ENCODE measurements at places on chromosomes 4 and X.

DNA sequence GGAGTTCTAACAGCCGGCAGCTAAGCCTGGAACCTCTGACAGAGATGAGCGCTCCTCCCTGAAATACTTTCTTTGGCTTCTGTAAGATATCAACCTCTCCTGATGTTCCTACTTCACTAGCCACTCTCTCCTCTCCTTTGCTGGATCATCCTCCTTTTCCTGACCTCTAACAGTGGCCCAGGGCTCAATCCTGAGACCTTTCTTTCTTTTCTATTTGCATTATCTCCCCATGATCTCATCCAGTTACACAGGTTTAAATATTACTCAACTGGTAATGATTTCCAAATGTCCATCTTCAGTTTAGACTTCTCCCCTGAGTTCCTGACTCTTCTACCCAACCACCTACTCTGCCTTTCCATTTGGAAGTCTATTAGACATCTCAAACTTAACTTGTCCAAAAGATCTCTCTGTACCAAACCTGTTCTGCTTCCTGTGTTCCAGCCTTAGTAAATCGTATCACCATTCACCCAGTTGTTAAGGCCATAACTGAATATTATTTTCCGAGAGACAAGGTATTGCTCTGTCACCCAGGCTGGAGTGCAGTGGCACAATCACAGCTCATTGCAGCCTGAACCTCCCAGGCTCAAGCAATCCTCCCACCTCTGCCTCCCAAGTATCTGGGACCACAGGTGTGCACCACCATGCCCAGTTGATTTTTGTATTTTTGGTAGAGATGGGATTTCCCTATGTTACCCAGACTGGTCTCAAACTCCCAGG, 41.1 kb downstream of the RFC1 start:
- no peak for DNase-seq

DNA sequence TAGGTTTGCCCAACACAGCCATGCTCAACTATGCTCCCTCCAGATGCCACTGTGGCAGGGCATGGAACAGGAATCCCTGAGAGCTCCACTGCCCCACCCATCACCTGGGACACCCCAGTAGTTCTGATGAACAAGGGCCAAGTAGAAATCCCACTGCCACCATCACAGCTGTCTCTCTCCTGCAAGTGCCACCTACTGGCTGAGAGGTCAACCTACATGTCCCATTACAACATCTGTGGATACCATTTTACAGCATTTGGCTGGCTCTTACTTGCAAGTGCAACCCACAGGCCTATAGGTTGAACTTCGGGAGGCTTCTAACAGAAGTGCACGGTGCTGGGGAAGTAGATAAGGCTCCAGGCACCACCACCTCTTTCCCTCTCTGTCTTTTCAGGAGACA, 142.5 kb downstream of the CXXC4 start:
- no peak for DNase-seq

DNA sequence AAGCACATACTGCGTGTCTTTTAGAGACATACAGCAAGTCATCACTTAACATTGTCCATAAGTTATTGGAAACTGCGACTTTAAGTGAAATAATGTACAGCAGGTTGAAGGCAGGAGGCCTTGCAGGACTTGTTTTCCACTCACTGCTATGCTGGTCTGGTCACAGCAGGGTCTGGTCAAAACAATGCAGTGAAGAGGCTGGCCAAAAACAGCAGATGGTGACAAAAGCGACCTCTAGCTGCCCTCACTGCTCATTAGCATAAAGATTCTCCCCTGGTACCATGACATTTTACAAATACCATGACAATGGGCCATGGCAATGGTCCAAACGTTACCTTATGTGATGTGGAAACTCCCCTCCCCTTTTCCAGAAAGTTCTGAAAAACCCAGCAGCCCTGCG, 1283.6 kb downstream of the FSTL5 start:
- DNase-seq: no peak

- no peak for DNase-seq
Measured at GRCh38 chr4:16034010-16034748, 49.6 kb downstream of the PROM1 start.

DNA sequence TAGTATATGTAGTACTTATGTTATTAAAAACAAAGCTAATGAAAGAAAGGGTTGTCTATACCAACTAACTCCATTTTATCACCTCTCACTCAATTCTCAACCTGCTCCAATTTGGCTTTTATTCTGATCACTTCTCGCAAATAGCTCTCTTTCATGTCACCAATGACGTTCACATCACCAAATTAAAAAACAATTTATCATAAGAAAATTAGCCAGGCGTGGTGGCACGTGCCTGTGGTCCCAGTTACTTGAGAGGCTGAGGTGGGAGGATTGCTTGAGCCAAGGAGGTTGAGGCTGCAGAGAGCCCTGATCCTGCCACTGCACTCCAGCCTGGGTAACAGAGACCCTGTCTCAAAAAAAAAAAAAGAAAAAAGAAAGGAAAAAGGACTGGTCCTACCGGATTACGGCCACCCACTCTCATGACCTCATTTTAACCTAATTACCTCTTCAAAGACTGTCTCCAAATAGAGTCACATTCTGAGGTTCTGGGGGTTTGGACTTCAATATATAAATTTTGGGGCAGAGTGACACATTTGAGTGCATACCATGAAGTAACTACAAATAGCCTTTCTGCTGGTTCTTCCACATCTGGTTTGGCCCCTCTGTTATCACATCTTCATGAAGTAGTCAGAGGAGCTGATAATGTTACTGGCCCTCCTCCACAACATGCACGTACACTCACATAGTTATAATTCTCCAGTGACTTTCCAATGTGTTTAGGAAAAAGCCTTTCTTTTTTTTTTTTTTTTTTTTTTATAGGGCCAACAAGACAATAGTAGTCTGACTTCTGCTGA, 15.8 kb upstream of the RBMX start:
- no peak for DNase-seq

DNA sequence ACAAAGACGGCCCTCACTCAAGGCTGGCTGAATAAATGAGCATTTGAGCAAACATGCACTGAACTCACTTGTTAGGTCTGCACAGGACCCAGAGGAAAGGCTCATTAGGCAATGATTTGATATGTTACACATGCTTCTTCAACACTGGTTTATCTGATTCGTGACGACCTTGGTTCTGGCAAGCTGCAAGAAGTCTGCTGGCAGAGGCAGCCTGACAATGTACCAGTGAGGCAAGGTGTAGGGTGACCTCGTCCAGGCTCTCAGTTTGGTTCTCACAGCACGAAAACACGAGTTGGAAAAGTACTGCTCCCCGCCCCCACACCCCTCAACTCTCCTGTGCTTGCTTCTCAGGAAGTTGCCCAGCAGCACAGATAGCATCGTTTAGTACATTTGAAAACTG, 63.1 kb upstream of the CITED1 start:
- no peak for DNase-seq

GRCh38 chrX:119694601-119695534, 1.9 kb upstream of the SEPTIN6 start:
- no peak for DNase-seq

DNA sequence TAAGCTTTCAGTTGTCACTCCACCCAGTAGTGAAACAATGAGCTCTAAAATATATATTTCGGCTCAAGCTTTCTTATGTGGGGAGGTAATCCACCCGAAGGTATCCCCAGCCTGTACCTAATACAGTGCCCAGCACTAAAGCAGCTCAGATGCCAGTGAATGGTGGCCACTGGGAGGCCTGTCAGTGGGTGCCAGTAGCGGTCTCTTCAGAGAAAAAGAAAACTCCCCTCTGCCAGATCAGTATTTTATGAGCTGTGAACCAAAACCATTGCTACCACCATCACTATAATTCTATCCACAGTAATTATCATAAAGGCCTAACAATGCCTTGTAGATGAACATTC, 835 bp upstream of the NFKB1 start:
- no peak for DNase-seq

DNA sequence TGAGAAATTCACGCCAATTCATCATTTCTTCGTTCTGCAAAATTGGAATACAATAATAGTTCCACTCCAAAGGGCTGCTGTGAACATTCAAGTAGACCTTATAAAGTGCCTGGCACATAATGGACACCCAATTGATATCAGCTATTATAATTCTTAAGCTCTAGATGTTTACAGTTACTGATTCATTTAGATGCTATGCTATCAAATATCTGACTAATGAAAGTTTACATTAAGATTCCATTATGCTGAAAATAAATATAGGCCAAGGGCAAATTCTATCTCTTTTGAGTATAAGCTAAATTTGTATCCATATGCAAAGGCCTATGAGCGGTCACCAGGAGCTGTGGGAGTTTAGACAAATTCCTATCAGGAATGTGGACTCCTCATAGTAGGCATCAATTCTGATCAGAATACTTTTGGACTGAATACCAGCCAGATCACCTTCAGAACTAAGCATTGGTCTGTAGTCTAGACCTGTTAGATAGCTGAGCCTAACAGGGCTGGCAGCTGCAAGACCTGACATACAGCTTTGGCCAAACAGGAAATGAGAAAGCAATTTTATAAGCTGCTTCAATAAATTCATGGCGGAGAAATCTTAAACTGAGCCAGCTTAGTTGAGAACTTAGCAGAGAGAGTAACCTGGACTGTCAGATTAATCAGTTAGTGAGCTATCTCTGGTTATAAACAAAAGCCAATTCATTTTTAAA, 384.3 kb upstream of the ACTRT1 start:
- no peak for DNase-seq

- DNase-seq: no peak
Measured at GRCh38 chr4:52664479-52664878, 5.4 kb upstream of the USP46 start.

GRCh38 chrX:74451450-74452198, 30.3 kb downstream of the SLC16A2 start:
- DNase-seq: no peak

DNA sequence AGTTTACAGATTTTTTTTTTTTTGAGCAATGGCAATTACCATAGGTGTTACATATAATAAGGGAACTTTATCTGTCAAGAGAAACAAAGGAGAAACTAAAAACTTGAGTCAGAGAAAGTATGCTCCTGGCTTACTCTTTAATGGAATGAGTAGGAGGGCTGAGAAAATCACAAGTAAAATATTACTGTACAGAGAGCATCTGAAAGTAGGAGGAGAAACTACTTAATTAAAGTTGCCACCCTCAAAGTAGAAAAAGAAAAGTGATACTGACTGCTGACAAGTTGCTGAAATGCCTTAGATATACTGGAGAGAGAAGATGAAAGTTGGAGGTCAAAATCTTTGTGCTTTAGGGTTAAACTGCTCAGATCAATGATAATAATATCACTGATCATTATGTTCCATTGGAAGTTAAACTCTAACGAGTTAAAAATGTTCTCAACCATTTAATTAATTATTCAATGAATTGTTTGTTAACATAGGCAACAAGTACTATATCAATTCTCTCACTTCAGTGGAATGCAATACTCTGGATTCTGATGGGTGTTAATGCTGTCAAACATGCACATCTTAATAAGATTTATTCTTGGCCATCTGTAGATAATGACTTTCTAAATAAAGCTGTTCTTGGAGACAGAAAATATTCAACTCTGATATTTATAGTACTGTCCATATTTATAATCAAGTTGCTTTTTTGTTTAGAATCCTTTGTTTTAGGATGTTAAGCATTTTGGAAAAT, 61.2 kb upstream of the CAMK2D start:
- no peak for DNase-seq

GRCh38 chr4:38717604-38718003, 53.6 kb downstream of the KLF3 start:
- no peak for DNase-seq

- DNase-seq: no peak
Measured at GRCh38 chr4:99088023-99088449, 552 bp downstream of the ADH5 start.

DNA sequence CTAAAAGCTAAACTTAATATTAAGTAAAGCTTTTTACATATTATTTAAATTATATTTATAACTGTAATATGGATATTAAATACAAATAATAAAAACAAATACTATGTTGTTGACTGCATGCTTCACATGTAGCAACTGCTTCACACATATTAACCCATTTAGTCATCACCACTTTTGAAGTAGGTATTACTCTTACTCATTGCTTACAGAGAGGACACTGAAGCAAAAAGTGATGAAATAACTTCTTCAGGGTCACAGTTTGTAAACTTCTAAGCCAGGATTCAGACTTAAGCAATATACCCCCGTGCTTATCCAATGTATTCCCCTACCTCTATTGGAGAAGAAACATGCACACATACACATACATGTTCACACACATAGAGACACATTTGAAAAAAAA, 166.6 kb downstream of the DKK2 start:
- DNase-seq: no peak

GRCh38 chrX:137052643-137053235, 18.9 kb upstream of the GPR101 start:
- peak; percentile 0 for DNase-seq

GRCh38 chr4:74624351-74625151, 169.8 kb downstream of the BTC start:
- DNase-seq: no peak

GRCh38 chr4:41702770-41703169, 45.8 kb downstream of the PHOX2B start:
- no peak for DNase-seq

- peak; percentile 23 for DNase-seq
Measured at GRCh38 chrX:129759576-129760061, 20.1 kb upstream of the SASH3 start.

DNA sequence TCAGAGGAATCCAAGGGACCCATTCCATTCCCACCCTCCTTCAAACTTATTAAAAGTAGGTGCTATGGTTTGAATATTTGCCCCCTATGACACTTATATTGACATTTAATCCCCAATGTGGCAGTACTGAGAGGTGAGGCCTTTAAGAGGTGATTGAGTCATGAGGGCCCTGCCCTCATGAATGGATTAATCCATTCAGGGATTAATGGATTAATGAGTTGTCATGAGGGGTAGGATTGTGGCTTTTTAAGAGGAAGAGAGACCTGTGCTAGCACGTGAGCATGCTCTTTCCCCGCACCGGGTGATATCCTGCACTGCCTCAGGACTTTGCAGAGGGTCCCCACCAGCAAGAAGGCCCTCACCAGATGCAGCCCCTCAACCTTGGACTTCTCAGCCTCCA, 50.1 kb downstream of the IRF2 start:
- no peak for DNase-seq

DNA sequence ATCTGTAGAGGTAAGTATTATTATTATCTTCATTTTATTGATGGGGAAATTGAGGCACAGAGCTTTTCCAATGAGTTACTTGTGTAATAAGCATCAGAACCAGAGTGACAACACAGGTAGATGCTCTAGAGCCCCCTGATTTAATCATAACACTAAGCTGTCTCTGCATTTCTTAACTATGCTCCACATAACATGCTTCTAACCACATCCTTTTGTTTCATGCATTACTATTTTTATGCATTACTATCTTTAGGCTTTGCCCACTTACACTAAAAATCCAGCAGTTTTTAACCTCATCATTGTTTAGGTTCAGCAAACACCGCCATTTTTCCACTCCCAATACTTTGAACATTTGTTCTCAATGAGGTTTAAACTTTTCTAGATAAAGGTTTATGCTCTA, 1900.8 kb upstream of the PCDH10 start:
- DNase-seq: no peak

DNA sequence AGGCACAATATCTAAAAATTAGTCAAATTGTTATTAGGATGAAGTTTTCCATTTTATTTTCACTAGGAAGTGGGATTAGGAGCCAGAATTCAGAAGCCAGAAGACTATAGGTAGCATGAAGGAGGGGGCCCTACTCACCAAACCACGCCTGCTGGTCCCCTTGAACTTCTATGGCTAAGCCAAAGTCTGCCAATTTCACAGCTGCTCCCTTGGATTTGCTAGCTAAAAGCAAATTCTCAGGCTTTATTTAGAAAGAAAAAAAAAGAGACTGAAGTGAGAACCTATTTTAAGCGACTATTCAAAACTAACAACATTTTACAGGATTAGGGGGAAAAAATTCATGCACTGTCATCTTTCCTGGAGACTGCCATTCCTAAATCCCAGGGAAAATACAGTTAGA, 224.3 kb downstream of the CAMK2D start:
- no peak for DNase-seq

- no peak for DNase-seq
Measured at GRCh38 chr4:107312366-107312765, 276.3 kb upstream of the DKK2 start.

All from stimulated activated naive CD4-positive, alpha-beta T cell (primary cell).